NCI-H748 treated with DMSO at 0.1 percent for 48 hours (cell line): ENCODE measurements at places on chromosomes 3 and 15.

- DNase-seq = no peak
Observed at GRCh38 chr3:161884830-161885229, 388.2 kb downstream of the OTOL1 start.

DNA sequence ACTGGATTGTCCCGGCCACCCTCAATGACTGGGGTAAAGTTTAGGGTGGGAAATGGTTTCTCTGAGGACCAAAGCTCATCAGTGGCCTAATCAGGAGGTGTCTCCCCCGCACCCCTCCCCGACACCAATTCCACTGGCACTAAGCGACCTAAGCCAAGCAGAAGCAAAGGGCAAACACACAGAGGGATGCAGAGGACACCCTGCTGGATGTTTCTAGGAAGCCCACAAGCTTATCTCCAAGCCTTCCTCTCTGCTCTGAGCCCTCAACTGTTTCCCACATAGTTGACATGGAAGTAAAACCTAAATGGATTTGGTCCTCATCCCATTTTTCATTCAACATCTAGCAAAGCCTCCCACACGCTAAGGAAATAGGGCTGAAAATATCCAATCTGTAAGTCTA is 68.5 kb downstream of the C3orf70 start:
- DNase-seq = no peak

GRCh38 chr3:22284559-22284958 is 533.5 kb upstream of the ZNF385D start:
- DNase-seq = no peak

DNA sequence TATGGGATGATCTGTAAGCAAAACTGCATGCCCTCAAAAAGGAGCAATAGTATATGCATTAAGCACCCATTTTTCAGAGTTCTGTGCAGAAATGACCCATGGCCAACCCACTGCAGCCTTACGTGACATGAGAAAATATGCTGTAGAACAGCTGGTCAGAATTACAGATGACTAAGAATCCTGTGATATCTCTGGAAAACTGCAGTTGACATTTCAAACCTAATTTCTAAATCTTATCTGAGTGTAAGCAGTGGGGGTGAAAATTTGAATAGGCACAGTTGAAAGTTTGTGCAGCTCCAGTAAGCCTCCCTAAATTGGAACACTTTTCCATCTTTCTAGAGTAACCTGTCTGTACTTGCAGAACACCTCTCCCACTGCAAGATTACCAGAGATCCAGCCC is 28.7 kb upstream of the COL6A6 start:
- no peak for DNase-seq

DNA sequence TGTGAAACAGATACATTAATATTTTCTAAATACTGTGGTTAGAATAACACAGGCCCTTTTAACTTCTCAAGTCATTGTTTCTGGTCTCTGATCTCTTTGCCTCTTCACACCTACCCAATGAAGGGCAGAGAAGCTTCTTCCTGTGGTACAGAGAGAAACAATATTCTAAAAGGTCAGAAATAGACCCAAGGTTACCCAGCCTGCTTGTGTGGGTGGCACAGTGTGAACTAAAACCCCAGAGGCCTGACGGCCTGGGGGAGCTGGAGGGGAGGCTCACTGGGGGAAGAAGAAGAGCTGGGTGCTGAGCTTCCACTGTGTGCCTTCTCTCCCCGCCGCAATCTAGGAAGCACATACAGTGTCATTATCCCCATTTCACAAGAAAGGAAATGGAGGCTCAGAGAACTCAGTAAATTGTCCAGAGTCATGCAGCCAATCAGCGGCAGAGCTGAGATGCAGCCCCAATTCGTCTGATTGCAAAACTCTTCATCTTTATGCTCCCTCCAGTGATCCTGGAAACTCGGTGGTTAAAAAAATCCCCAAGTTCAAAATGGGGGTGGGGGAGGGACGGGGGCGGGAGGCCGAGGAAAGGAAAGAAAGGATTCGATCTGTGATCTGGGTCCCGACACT is 64.1 kb upstream of the HEG1 start:
- DNase-seq = no peak

DNA sequence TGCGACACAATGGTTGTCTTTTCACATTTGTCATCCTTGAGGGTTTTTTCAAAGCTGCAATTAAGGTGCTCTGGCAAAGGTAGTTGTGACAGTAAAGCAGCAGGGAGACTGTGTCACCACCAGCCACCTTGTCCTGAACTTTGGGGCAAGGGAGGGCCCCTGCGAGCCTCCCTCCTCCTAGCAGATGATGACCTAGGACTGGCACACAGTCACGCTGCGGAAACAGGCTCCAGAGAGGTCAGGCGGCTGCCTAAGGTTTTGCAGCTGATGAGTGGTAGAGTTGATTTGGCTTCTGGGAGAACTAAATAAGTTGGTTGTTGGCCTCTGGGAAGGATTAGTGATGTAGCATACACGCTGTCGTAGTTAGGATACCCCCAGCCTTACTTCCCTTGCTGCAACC is 62.7 kb downstream of the PDIA5 start:
- no peak for DNase-seq

GRCh38 chr3:52068730-52069129 is 12.4 kb upstream of the DUSP7 start:
- DNase-seq = no peak

DNA sequence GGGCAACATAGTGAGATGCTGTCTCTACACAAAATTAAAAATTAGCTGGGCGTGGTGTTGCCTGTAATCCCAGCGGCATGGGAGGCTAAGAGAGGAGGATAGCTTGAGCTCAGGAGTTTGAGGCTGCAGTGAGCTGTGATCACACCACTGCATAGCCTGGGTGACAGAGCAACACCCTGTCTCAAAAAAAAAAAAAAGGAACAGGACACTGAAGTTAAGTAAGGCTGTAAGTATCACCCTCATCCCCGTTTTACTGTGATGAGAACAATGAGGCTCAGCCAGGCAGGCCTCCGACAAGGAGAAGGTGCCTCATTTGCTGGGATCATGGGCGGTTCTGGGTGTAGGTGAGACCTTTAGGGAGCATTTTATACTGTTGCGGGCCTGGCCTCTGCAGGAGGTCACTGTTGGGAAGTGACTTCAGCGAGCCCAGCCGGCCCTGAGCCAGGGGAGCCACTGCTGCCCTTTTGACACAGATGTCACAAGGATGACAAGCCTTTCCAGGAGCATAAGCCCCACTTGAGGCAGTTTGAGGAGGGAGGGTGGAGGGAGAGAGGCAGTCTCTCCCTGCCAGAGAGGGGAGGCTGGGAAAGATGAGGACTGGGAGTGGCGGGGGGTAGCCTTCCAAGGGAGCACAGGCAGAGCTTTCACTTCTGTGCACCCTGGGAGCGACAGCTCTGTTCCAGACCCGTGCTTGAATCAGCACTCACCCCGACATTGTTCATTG is 30.8 kb downstream of the IRAK2 start:
- DNase-seq = no peak

- no peak for DNase-seq
Observed at GRCh38 chr3:63611382-63611781, 41.1 kb upstream of the SNTN start.

GRCh38 chr15:63244976-63245645 is 32.3 kb upstream of the APH1B start:
- DNase-seq = no peak

DNA sequence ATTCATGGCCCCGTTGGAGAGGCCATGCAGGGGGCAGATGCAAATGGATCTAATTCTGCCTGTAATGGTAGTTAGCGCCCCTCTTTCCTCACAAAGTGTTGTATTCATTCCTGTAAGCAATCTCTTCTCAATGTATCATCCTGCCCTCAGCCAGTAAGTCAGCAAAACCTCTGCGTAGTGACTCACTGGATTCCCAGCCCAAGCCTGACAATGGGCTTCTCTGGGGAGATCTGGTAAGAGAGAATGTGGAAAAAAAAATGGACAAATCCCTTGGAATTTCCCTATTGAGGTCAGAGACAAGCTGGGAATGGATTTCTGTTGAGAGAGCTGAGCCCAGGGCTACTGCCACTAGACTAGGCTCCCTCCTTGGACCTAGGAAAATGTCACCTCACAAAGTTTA is 25.4 kb downstream of the ADPGK start:
- DNase-seq = no peak

- DNase-seq = no peak
Observed at GRCh38 chr3:195366200-195366925, 76.5 kb downstream of the ACAP2 start.

DNA sequence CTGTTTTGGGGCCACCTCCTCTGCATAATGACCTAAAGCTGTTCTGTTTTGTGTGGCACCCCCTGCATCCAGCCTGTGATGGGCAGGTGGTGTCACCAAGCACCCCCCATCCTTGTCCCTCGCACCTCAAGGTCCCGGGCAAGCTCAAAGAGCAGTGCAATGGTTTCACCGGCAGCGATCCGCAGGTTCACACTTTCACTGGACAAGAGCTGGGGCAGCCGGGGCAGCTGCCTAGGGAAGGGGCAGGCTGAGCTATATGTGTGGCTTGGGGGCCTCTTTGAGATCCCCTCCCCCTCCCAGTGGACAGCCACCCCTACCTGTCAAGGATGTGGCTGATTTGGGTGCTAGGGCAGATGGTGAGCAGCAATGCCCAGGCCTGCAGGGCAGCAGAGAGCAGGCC is 3.1 kb downstream of the IFRD2 start:
- DNase-seq = no peak

- DNase-seq = no peak
Observed at GRCh38 chr3:21729888-21730459, 21.0 kb downstream of the ZNF385D start.

GRCh38 chr3:130528120-130528519 is 11.1 kb downstream of the COL6A6 start:
- DNase-seq = no peak

DNA sequence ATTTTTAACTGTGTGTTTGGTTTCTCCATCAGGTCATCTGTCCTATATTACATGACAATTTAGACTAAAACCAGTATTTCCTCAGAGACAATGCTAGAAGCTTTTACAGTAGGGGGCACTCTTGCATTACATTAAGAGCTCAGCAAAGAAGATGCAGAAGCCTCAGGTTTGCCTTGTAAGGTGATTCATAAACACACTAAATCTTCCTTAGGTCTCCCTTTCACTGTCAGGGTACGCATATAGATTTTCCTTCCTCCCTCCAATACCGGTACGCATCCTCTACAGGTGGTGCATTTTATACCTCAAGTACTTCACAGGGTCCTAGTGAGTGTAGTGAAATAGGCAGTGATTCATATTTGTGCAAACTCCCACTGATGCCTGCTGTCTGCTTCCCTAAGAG is 46.5 kb downstream of the CD86 start:
- DNase-seq = peak; percentile 26

DNA sequence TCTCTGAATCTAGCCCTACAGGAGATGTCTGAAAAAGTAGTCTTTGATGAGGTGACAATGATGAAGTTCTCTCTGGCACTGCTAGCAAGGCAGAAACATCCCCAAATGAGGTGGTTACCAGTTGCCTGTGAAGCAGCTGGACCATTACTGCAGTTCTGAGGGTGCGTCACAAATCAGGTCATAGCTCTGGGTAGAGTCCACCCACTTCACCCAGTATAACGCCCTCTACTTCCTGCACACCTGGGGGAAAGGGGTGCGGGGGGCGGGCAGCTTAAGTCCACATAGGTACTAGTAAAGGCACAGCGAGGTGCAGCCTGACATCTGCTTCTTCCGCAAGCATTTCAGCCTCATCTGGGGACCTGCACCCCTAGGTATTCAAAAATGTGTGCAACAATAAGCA is 13.4 kb upstream of the SATB1 start:
- no peak for DNase-seq

- DNase-seq = no peak
Observed at GRCh38 chr3:154217671-154218070, 96.5 kb downstream of the ARHGEF26 start.

DNA sequence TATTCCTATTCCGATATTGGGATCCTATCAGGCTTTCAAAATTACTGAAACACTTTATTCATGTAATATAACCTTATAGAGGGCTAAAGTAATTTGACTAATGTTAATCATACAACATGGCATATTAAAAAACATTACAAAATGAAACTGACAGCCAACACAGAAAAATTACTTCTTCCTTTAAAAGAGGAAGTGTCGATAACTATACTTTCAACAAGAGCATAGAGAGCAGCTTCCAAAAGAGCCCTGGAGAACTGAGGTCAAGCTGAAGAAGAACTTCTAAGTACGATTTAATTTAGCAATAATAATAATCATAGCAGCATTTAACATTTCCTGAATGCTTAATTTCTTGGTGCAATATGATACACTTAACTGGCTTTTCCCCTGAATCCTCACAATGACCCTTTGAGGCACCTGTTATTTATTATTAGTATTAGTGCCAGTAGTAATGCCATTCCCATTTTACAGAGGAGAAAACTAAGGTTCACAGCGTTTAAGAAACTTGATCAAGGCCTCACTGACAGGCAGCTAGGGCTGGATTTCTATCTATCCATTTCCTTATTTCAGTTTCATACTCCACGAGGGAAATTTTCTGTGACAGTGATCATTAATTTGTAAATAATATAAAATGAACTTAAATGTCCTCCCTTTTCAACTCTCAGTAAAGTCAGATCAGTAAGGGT is 181.6 kb downstream of the CFAP20DC start:
- DNase-seq = no peak

DNA sequence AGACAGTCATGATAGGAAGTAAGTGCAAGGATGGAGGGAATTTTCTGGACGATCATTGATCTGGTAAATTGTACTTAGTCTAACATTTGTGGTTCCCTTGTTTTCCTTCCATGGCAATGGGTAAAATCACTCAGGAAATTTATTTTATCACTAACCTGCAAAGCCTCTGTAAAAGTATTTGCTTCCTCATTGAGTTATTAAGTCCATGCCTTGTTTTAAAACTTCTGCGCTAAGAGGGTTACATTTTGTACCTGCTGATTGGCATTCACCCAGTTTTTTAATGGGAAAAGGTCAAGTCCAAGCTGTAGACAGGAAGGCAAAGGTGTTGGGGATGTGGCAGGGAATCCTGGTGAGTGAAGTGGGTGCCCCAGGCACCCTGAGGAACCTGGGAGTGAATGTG is 146.2 kb upstream of the NR2F2 start:
- no peak for DNase-seq

- DNase-seq = no peak
Observed at GRCh38 chr3:139629033-139629432, 48.7 kb downstream of the NMNAT3 start.

DNA sequence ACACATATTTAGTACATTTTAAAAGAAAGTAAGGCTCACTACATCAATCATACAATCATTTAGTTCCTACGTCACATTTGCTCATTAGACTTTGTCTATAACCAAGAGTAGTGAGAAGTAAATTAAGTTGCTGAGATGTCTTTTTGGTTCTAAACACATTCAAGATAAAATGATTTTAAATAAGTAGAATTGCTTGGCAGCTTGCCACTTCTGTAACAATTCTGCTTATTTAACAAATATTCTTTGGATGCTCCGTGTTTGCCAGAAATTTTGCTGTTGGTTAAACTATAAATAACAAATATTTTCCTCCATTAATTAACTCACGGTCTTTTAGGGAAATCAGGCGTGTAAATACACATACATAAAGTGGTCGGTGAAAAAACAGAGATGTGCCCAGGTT is 18.3 kb downstream of the SUCNR1 start:
- no peak for DNase-seq
